ENCODE measurements at places on chromosomes 4 and X. TPM values are rescaled to one million over a fixed set of nuclear protein-coding genes. Genes with fewer than 3 reads are reported as not detected.

DNA sequence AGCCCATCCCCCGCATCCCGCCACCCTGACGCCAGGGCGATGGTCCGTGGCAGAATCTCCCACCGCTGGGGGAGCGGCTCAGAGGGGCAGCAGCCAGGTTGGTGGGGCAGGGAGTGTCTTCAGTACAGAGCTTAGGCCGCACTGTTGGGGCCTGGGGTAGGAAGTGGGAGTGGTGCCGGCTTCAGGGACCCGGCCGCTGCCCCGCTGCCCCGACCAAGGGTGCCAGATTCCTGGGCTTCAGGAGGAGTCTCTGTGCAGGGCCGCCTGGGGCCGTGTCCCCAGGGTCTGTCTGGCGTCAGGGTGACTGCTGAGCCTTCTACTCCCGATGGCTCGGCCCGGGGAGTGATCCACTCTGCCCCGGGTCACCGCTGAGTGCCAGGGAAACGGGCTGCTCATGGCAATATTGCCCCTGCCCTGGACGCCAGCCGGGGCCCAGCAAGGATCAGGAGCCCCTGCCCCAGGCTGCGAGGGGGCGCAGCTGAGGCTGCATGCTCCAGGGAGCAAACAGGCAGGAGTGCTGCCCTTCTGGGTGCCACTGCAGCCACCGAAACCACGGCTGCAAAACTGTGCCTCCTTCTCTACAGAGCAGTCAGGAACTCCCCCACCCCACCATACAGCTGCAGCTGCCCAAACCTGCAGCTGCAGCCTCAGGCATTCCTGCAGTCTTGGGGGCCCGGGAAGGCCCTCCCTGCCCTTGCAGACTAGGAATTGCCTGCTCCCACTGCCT, 1206.1 kb downstream of the ARAP2 start:
- no peak for DNase-seq

DNA sequence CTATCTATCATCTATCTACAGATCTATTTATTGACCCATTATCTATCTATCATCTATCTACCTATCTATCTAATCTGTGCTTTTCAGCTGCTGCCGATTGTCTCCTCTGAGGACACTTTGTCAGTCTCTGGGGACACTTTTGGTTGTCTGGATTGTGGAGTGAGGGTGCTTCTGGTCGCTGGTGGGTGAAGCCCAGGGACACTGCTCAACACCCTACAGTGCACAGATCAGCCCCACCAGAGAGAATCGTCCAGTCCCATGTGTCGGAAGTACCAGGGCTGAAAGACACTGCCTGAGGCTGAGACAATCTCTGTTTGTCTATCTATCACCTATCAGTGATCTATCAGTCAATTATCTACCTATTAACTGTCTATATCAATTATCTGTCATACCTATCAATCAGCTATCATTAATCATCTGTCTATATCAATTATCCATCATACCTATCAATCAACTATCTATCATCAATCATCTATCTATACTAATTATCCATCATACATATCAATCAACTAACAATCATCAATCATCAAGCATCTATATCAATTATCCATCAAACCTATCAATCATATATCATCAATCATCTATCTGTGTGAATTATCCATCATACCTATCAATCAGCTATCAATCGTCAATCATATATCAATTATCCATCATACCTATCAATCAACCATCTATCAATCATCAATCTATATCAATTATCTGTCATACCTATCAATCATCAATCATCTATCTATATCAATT, 70.0 kb upstream of the PPP2R3B start:
- no peak for DNase-seq

DNA sequence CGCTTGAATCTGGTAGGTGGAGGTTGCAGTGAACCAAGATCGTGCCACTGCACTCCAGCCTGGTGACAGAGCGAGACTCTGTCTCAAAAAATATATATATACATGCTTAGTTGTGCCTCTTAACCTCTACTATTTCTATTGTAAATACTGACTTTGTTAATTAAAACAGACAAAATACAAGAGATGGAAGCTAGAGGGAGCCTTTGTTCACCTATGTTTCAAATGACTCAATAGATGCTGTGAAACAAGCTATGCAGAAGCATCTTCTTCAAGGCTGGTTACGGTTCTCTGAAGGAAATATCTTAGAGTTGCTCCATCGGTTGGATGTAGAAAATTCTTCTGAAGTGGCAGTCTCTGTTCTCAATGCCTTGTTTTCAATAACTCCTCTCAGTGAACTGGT, 6.2 kb downstream of the NCAPG start:
- DNase-seq, result peak; percentile 56

DNA sequence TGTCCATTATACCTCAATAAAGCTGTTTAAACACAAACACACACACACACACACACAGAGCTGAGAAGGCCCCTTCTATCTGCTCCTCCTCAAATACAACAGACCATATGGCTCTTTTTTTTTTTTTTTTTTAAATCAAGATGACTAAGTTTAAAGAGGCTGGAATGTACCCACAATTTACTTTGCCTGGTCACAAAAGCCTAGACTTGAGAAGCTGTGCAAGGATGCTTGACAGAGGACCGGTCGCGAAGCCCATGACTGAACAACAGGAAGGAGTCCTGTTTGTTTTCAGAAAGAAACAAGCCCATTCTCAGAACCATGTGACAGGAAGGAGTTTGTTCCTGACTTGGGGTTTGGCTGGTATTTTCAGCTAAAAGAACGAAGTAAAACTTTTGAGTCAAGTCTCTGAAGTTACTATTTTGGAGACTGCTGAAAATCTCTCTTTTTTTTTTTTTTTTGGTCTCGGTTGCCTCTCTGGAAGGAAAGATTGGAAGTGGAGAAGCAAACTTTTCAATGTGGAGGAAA, 650.9 kb upstream of the TENM3 start:
- no peak for DNase-seq

- DNase-seq, result no peak
Observed at GRCh38 chrX:41667631-41668030, 21.1 kb upstream of the GPR34 start.

GRCh38 chrX:140599851-140600250, 95.0 kb upstream of the SOX3 start:
- DNase-seq, result no peak

Gene STOX2
- 1.1 TPM for total RNA-seq

GRCh38 chr4:55921093-55921492, 27.7 kb upstream of the CEP135 start:
- no peak for DNase-seq

DNA sequence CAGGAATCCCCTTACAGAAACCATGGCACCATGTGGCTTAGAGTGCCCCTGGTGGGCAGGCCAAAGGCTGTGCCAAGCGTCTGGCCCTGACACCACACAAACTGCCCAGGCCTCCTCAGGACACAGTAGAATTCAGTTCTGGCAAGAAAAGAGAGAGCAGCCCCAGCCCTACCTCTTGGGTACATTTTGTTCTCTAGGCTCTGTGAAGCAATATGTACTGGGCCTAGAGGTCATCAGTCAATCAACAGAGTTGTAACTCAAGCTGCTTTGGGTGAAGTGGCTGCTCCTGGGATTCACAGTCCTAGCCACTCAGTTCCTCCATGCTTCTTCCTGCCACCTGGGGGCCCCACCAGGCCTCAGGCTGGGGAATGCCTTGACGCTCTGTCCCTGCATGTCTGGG, 158.1 kb upstream of the MAMLD1 start:
- no peak for DNase-seq

- DNase-seq, result no peak
Observed at GRCh38 chrX:97168646-97169045, 284.9 kb downstream of the RPA4 start.

Gene ATP8A1
- 9.7 TPM for total RNA-seq

DNA sequence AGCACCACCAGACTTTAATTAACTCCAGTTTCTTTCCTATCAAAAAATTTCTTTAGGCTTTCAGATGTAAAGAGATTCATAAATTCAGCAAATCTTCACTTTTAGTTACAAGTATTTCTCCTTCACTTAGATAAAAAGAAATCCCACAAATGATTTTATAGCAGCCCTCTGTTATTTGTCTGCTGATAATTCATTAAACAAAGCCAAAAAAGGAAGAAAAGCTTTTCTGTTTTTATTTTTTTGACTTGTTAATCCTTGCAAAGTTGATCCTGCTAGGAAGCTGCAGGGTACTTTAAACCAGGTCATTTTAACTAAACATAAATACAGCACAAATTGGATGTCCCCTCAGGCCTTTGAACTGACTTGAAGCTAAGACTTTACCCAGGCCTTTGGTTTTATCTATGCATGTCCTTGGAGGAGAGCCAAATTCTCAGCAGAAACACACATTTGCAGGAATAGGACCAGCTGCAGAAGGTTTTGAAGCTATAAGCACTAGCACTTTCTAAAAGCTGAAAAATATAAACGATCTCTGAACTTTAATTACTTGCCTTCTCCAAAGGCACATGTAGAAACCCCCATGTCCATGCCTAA, 57.5 kb downstream of the PCDH18 start:
- DNase-seq, result no peak

DNA sequence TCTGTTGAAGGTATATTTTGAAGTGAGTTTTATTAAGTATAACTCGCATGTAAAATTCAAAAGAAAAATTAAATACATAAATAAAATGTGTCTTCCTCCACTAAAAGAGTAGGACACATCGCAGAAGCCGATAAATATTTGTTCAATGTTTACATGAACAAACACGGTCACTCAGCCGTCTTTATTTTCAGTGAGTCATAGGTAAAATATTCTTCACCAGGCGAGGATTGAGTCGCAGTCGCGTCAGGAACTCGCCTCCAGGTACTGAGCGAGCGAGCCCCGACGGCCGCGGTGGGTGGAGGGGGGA, 271 bp upstream of the FUNDC2 start:
- no peak for DNase-seq

GRCh38 chr4:97998203-97998602, 145.1 kb downstream of the STPG2 start:
- no peak for DNase-seq

DNA sequence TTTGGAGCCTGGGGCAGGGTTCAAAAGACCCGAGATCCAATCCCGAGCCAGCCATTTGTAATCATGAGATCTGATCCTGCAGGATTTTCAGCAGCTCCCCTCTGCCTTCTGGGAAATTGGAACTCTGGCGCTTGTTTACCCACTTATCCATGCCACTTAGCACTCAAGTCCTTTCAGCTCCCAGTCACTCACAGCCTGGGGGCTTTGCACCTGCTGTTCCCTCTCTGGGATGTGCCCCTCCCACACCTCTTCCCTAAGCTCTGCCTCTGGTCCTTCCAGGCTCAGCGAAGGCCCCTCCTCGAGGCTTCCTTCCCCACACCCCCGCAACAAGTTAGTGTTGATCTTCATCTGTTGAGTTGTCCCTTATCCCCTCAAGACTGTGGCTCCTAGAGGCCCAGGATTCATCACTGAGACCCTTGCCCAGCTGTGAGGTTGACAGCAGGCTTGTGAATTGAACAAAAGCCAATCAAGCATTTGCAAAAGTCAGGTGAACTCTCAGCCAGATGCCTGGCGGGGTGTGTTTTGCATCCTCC, 99.1 kb upstream of the AFAP1 start:
- DNase-seq, result no peak

DNA sequence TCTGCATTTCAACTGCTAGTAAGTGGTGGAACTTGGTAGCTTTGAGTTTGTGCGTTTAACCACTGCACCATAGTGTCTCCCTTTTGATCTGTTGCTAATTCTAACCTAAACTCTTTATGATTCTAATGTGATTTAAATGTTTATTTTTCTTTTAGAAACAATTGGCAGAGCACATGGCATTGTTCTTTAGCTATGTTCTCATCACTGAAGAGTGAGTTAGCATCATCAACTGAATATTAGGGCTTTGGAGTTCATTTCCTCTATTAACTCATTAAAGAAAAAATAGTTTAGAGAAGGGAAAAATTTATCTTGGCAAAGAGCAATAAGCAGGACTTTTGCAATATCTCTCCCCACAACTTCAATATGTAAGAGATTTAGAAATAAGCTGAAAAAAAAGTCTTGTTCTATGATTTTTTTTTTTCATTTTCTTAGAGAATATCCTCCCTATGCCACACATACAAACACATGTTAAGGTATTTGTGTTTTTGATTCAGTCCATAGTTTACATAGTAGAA, 25.7 kb downstream of the CPEB2 start:
- DNase-seq, result no peak

Gene STBD1
- total RNA-seq, result 3.5 TPM

Gene LRRC66
- 0.10 TPM for total RNA-seq

GRCh38 chr4:12221031-12221430, 792.3 kb upstream of the HS3ST1 start:
- no peak for DNase-seq

- DNase-seq, result no peak
Observed at GRCh38 chrX:136196691-136197155, 49.4 kb downstream of the FHL1 start.
